ENCODE measurements at places on chromosomes 2 and 18.

DNA sequence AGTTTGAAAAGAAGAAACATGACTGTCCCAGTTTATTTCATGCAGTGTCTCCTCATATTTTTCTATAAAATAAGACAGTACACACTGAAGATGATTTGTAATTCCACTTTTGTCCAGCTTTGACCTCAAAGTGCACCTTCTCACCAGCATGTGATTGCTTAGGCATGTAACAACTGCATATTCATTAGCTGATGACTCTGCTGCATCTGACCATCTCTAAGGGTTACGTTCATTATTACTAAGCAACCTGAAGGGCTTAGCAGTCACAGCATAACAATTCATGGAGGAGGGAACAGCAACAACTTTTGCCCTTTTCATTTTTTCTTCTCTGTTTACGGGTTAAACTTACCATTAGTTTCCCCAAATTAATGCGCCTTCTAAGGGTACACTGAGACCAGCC, 330.6 kb upstream of the PIK3C3 start:
- no peak for DNase-seq
- no peaks in the 10 kb centered on the region for H3K4me1 ChIP-seq
- no peak overlapping the region for H3K27ac ChIP-seq

GRCh38 chr18:76827205-76828200, 5.1 kb downstream of the ZNF236 start:
- peaks cover 10% of the 10 kb centered on the region for H3K4me1 ChIP-seq
- H3K36me3 ChIP-seq, result no peaks in the 10 kb centered on the region
- H3K4me3 ChIP-seq, result no peak overlapping the region
- peaks cover 11% of the 10 kb centered on the region for H3K27me3 ChIP-seq
- no peak for DNase-seq

- no peak within 1 kb of the TSS for H3K27ac ChIP-seq
- peaks cover 3% of the 10 kb centered on the region for H3K36me3 ChIP-seq
- DNase-seq, result no peak
- peaks cover 8% of the 10 kb centered on the region for H3K4me1 ChIP-seq
These were observed at the start of gene PSD4 for GRCh38 chr2:113173542-113174375. Gene PSD4 (plus strand): TSS chr2:113173971. CDS start chr2:113182457, 8,486 bp downstream.

DNA sequence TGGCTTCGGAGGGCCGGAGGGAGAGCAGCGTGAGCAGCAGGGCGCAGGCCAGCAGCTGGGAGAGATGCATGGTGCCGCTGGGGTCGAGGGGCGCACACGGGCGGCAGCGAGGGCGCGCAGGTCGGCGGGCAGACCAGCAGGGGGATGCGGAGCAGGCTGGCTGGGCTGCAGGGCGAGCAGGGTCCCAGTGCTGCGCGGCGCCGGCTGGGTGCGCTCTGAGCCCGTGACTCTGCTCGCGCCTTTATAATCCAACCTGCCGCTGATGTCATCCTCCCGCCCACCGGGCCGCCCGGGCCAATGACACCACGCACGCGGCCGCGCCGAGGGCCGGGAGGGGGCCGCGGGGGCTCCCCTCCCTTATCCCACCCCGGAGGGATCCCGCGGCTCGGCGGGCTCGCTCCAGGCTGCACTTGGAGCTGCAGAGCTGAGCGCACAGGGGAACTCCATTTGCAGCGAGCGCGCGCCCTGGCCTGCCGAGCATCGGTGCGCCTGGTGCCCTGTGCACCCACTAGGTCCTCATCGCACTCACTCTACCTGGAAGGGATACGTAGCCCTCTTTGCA, at the start of gene NPPC:
NPPC (minus strand) TSS at position 217 of the 562 bp plus-strand sequence; CDS start at position 70, 147 bp downstream.
- peaks cover 37% of the 10 kb centered on the region for H3K4me1 ChIP-seq
- H3K4me3 ChIP-seq, result peak within 1 kb of the TSS; percentile 81
- no peak within 1 kb of the TSS for H3K27ac ChIP-seq
- H3K27me3 ChIP-seq, result peaks cover 12% of the 10 kb centered on the region
- peaks cover 8% of the 10 kb centered on the region for H3K36me3 ChIP-seq

- DNase-seq, result no peak
- H3K4me3 ChIP-seq, result no peak overlapping the region
- H3K27ac ChIP-seq, result no peak overlapping the region
- H3K4me1 ChIP-seq, result peaks cover 6% of the 10 kb centered on the region
- peaks cover 4% of the 10 kb centered on the region for H3K27me3 ChIP-seq
These were observed 50.2 kb upstream of the CABLES1 start for GRCh38 chr18:23085066-23085465.

DNA sequence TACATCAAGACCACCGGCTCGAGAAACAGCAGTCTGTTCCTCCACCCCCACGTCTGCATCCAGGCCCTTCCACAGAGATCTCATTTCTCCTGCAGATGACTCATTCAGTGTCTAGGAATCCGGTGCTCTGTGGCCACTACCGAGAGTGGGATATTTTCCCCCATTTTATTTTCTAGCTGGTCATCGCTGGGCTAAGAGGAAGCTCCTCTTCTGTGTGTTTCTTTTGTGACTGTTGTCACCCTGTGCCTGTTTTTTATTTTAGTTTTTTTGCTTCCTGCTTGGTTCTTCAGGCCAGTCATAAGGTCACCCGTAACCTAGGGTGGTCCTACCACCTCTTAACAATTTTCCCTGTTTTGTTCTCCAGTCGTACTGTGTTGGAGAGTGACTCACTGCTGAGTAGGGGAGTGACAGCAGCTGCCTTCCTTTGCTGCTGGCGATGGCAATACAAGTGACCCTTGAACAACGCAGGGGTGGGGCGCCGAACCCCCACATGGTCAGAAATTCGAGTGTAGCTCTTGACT, 6.7 kb downstream of the RAMP1 start:
- no peak overlapping the region for H3K27ac ChIP-seq
- H3K27me3 ChIP-seq, result peaks cover 9% of the 10 kb centered on the region
- no peaks in the 10 kb centered on the region for H3K36me3 ChIP-seq
- H3K4me1 ChIP-seq, result peaks cover 8% of the 10 kb centered on the region
- no peak overlapping the region for H3K4me3 ChIP-seq
- no peak for DNase-seq

DNA sequence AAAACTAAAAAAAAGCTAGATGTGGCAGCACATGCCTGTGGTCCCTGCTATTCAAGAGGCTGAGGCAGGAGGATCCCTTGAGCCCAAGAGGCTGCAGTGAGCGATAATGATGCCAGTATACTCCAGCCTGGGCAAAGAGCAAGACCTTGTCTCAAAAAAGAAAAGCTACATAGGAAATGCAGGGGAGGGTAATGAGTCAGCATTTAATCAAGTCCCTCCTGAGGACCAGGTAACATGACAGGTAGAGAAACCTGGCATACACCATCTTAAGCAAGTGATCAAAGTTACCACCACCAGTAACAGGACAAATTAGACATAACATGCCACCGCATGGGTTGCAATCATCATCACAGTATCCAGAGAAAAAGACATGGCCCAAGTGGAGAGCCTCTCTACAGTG, 25.8 kb downstream of the MYO5B start:
- peaks cover 2% of the 10 kb centered on the region for H3K27me3 ChIP-seq
- H3K27ac ChIP-seq, result no peak overlapping the region
- no peaks in the 10 kb centered on the region for H3K36me3 ChIP-seq
- no peak for DNase-seq

DNA sequence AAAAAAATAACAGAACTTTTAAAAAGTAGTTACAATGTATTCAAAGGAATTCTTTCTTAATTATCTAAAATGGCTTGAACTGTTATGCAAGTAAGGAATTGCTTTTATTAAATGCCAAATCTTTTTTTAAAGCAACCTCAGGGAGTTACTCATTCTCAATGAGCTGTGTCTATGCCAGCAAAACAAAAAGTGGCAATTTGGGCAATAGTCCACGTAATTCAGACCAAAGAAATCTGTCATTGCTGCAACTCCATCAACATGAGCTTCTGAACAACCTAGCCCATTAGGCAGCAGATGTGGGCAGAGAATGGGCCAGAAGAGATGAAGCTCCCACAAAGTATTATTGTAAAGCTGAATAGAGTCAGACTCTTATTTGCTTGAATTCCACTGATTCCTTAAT, 118.4 kb downstream of the ALK start:
- no peak for DNase-seq
- no peak overlapping the region for H3K27ac ChIP-seq
- H3K4me1 ChIP-seq, result no peaks in the 10 kb centered on the region
- H3K36me3 ChIP-seq, result no peaks in the 10 kb centered on the region
- H3K4me3 ChIP-seq, result no peak overlapping the region

All from endothelial cell (in vitro differentiated cells).